ENCODE measurements at places on chromosomes 3 and 15.

- no peaks in the 10 kb centered on the region for H3K36me3 ChIP-seq
- no peak for DNase-seq
- H3K4me1 ChIP-seq = no peaks in the 10 kb centered on the region
Measured at GRCh38 chr3:117455782-117456181, 746.2 kb downstream of the TUSC7 start.

DNA sequence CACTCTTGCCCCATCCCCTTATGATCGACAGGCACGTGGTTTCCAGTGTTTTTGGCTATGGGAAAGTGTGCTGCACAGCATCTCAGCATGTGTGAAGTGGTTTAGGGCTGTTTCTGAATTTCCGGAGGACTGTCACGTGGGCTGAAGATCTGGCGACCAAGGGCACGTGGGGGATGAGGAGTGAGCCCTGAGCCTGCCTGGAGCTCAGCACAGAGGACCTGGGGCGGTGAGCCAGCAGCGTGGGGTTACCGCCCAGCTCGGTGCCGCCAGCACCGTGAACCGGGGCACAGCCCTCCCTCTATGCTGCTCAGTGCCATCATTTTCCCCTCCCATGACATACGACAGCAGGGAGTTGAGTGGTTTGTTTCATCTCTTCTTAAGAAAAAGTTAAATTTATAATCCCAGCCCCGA lies 150.2 kb downstream of the DNAJB8 start:
- no peaks in the 10 kb centered on the region for H3K4me1 ChIP-seq
- H3K36me3 ChIP-seq = no peaks in the 10 kb centered on the region
- DNase-seq = peak; percentile 34
- no peaks in the 10 kb centered on the region for H3K27me3 ChIP-seq
- H3K4me3 ChIP-seq = no peak overlapping the region

DNA sequence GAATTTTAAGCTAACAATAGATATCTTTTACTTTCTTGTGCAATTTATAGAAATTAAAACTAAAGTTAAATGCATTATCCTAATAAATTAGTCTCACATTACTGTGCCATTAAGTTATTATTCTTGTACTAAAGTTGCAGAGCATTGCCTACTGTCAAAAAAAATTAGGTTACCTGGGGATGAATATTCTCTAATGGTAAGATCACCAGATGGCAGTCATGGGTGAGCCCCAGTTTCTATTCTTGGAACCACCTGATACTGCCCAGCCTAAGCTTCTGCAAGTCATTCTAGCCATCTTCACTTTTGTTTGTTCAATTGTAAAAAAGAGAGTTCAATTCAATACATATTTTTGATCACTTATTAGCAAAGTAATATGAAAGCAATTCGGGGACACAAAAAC lies 213.2 kb downstream of the CADM2 start:
- no peak overlapping the region for H3K27ac ChIP-seq
- no peaks in the 10 kb centered on the region for H3K36me3 ChIP-seq
- H3K4me3 ChIP-seq = no peak overlapping the region
- no peak for DNase-seq

GRCh38 chr15:100671858-100672543 lies 69.6 kb downstream of the ASB7 start:
- no peaks in the 10 kb centered on the region for H3K27me3 ChIP-seq
- H3K27ac ChIP-seq = peak overlapping the region; percentile 24
- DNase-seq = peak; percentile 68
- peaks cover 10% of the 10 kb centered on the region for H3K4me1 ChIP-seq
- H3K36me3 ChIP-seq = no peaks in the 10 kb centered on the region
- H3K4me3 ChIP-seq = peak overlapping the region; percentile 77

- no peaks in the 10 kb centered on the region for H3K27me3 ChIP-seq
- peaks cover 5% of the 10 kb centered on the region for H3K4me1 ChIP-seq
- H3K36me3 ChIP-seq = no peaks in the 10 kb centered on the region
- no peak overlapping the region for H3K27ac ChIP-seq
- no peak overlapping the region for H3K4me3 ChIP-seq
- DNase-seq = peak; percentile 30
Measured at GRCh38 chr3:56894881-56895431, 93.2 kb upstream of the ARHGEF3 start.
